ENCODE measurements at places on chromosomes 5 and 9. TPM values are rescaled to one million over a fixed set of nuclear protein-coding genes. Genes with fewer than 3 reads are reported as not detected.

DNA sequence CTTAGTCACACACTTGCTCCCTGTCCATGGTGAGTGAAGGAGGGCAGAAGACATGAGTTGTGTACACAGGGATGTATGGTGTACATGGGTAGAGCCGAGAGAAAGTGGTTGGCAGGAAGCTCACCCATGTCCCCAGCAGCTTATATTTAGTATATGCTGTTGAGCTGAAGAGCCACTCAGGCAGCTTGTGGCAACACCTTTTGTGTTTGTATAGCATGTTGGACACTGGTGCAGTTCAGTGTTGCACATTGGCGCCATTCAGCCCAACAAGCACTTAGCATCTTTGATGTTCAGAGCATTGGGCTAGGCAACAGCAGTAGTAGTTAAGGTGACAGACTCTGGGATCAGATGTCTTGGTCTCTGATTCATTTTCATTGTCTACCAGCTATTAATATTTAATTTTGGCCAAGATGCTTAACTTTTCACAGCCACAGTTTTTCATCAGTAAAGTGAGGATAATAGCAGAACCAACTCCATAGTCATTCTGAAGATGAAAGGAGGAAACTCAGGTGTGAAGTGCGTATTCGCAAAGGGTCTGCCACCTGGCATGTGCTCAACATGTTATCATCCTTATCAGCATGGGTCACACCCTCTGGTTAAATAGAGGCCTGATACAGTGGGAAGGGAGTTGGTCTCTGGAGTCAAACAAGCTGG lies 184.8 kb downstream of the NR3C1 start:
- H3K4me3 ChIP-seq, result no peak overlapping the region
- peaks cover 19% of the 10 kb centered on the region for H3K36me3 ChIP-seq
- H3K27ac ChIP-seq, result no peak overlapping the region
- H3K27me3 ChIP-seq, result no peaks in the 10 kb centered on the region

DNA sequence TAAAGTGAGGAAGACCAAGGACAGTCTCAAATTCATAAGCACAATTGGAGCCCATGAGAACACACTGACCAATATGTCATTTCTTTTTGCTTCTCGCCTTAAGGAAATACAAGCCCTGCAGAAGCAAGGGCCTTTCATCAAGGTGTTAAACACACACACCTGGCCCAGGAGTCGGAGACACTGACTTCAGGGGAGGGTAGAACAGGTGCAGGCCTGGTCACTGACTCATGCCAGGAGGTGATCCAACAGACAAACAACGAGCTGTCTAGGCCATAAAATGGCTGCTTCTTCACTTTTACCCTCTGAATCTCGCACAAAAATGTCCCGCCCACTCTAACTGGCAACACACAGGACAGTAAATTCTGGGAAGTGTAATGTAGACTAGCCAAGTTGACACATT lies 62.7 kb downstream of the RGMB start:
- H3K36me3 ChIP-seq, result no peaks in the 10 kb centered on the region
- no peak overlapping the region for H3K4me3 ChIP-seq
- no peak for DNase-seq
- H3K4me1 ChIP-seq, result no peaks in the 10 kb centered on the region

DNA sequence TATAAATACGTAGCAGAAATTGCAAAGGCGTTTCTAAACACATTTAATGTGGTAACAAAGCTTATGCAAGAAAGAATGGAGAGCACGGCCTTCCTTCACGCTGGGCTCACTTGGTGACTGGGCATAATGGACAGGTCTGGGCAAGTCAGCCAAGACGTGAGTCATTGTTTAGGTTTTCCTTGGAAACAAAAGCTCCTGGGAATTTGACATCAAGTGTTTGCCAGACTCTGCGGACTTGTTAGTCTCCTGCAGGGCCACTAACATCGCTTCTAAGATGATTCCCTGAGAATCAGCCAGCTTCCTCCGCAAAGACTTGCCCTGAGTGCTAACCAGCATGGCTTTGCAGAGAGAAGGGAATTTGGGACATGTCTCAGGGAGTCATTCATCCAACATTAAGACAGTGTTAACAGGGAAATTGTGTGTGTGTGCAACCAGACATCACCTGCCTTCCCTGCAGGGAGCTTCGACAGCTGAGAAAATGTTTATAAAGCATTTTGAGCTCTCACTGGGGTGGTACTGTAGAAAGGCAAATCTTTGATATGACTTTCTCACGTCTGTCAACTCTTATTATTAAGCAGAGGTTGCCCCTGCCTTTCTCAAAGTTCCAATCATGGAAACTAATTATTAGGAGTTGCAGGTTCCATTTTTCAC lies 182.5 kb downstream of the NTRK2 start:
- H3K36me3 ChIP-seq, result no peaks in the 10 kb centered on the region
- no peak for DNase-seq
- no peaks in the 10 kb centered on the region for H3K27me3 ChIP-seq
- no peaks in the 10 kb centered on the region for H3K4me1 ChIP-seq

DNA sequence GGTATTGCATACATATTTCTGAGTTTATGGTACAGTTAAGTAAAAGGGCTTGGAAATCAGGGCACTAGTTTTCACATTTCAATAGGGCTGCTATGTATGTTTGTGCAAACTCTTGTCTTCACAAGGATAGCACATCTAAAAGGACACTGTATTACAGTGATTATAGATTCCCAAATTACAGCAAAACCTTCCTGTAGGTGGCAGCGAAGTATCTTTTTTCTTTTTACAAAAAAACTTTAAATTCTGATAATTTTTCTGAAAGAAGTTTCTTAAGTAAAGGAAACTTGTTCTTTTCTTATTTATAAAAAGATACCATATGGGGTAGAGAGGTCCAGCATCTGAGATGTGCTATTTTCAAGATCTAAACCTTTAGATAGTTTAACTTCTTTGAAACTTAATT lies 337.8 kb downstream of the PTPRD start:
- H3K36me3 ChIP-seq, result no peaks in the 10 kb centered on the region
- no peak overlapping the region for H3K27ac ChIP-seq
- H3K4me1 ChIP-seq, result no peaks in the 10 kb centered on the region
- H3K4me3 ChIP-seq, result no peak overlapping the region
- no peak for DNase-seq

DNA sequence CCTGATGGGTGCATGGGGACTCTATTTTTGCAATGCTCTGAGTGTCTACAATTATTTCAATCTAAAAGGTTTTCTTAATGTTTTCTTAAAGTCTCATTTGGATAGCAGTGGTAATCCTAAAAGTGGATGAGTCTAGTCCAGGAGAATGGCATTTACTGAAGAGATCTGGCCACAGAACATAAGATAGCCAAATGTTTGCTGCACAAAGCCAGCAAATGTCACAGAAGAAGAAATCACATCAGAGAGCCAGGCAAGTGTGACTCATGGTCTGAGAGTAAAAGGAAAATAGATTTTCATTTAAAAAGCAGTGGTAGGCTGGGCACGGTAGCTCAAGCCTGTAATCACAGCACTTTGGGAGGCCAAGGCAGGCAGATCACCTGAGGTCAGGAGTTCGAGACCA lies 352.7 kb upstream of the GRAMD2B start:
- no peak overlapping the region for H3K27ac ChIP-seq
- H3K4me3 ChIP-seq, result no peak overlapping the region
- no peaks in the 10 kb centered on the region for H3K4me1 ChIP-seq
- no peaks in the 10 kb centered on the region for H3K27me3 ChIP-seq

GRCh38 chr5:179244044-179244443 lies 101.2 kb downstream of the ADAMTS2 start:
- no peak overlapping the region for H3K27ac ChIP-seq
- no peaks in the 10 kb centered on the region for H3K4me1 ChIP-seq
- no peak for DNase-seq
- H3K36me3 ChIP-seq, result no peaks in the 10 kb centered on the region

DNA sequence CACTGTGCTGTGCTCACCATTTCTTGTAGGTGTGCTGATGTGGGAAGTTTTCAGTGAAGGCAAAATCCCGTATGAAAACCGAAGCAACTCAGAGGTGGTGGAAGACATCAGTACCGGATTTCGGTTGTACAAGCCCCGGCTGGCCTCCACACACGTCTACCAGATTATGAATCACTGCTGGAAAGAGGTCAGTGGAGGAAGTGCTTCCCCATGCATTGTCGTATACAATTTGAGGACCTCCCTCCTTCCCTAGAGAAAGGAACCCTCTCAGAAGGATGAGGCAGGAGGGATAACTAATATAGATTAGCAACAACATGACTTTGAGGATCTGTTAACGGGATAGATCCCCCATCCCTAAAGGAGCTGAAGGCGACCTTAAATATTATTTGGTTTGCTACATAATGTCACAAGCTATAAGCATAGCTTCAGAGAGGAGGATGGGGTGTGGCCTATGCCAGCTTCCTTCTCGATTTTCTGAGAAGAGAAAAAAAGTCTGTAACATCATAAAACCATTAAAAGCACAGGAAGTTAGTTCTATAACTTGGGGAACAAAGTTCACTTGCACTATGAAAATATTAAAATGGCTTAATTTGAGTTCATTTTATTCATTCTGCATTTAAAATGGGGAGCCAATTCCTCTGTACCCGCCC lies 17.0 kb upstream of the CYFIP2 start:
- no peaks in the 10 kb centered on the region for H3K27me3 ChIP-seq
- H3K4me1 ChIP-seq, result peaks cover 80% of the 10 kb centered on the region
- DNase-seq, result no peak
- peak overlapping the region; percentile 66 for H3K27ac ChIP-seq
- H3K4me3 ChIP-seq, result peak overlapping the region; percentile 7

GRCh38 chr5:10556289-10556807 lies 7.5 kb upstream of the ANKRD33B start:
- no peak for DNase-seq
- H3K27me3 ChIP-seq, result no peaks in the 10 kb centered on the region
- H3K4me3 ChIP-seq, result no peak overlapping the region

- H3K27ac ChIP-seq, result no peak overlapping the region
- H3K4me1 ChIP-seq, result no peaks in the 10 kb centered on the region
- H3K36me3 ChIP-seq, result no peaks in the 10 kb centered on the region
- H3K27me3 ChIP-seq, result no peaks in the 10 kb centered on the region
Observed at GRCh38 chr5:168874713-168875380, 295.7 kb upstream of the PANK3 start.

DNA sequence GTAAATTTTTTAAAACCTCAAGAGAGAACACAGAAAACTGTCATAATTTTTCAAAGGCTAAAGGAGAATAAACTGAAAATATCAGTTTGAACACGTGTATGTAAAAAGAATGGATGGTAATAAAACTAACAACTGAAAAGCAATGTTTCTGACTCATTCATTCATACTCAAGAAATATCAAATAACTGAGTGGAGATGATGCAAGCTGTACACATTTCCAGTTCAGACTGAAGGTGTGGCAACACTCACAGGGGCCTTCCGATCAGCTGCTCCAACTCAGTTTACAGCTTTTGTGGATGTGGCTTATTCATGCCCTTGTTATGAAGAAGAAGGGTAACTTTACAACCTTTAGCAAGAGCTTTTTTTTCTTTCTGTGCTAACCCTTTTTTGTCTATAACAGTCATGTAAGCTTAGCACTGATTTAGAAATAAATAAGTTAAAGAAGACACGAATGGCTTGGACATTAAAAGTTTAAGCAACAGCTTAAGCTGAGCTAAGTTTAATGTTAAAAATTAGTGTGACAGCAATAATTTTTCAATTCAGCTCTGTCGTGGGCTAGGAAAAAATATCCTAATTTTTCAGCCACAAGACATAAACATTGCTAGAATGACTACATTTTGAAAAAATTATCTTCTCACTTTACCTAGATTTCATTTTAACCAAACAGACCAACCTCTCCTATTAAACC lies 453.5 kb downstream of the RAB3C start:
- peak overlapping the region; percentile 86 for H3K27ac ChIP-seq
- DNase-seq, result no peak
- H3K4me1 ChIP-seq, result peaks cover 41% of the 10 kb centered on the region
- no peaks in the 10 kb centered on the region for H3K27me3 ChIP-seq
- H3K36me3 ChIP-seq, result no peaks in the 10 kb centered on the region
- H3K4me3 ChIP-seq, result peak overlapping the region; percentile 51

GRCh38 chr5:16815432-16815831 lies 120.7 kb downstream of the MYO10 start:
- no peaks in the 10 kb centered on the region for H3K36me3 ChIP-seq
- no peak overlapping the region for H3K4me3 ChIP-seq
- H3K27ac ChIP-seq, result no peak overlapping the region
- no peaks in the 10 kb centered on the region for H3K4me1 ChIP-seq
- DNase-seq, result no peak

DNA sequence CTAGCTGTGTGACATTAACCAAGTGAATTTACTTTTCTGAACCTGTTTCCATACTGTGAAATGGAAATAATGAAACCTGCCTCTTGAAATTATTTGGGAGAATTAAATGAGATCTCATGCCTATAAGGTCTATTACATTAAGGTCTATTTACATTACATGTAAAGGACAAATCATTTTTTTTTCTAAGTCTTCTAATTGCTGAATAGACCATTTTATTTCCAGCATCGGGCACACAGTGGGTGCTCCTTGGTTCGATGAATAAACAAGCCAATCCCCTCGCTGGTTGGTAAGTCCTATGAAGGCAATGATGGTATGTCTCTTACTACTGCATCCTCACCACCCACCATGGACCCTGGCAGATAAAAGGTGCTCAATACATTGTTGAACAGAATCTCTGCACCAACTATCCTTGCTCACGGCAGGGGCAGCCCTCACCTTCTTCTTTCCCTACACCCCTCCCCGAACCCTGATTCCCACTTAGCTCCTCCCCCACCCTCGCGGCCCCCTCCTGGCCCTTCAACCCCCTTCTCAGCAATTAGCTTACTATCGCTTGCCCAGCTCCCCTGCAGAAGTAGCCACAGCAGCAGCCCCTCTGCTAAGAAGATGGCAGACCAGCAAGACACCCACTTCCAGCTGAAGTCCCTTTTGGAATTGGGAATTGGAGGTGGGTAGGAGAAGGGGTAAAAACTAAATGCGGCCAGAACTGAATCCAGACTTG lies 3.0 kb downstream of the PCDH1 start:
- peaks cover 24% of the 10 kb centered on the region for H3K4me1 ChIP-seq
- H3K27me3 ChIP-seq, result peaks cover 8% of the 10 kb centered on the region
- no peak for DNase-seq
- H3K36me3 ChIP-seq, result no peaks in the 10 kb centered on the region
- H3K4me3 ChIP-seq, result no peak overlapping the region

Gene ALDOB
- polyA plus RNA-seq, result not detected

Gene MSX2
- not detected for polyA plus RNA-seq

Gene ZFP2
- polyA plus RNA-seq, result 0.82 TPM

Gene C9
- polyA plus RNA-seq, result not detected

Gene ACOT12
- polyA plus RNA-seq, result not detected

Gene SYK
- 0.26 TPM for polyA plus RNA-seq

Gene FAM193B
- polyA plus RNA-seq, result 4.1 TPM

Gene FOXD4
- polyA plus RNA-seq, result 0.09 TPM

Gene BAAT
- not detected for polyA plus RNA-seq

Data from naive thymus-derived CD4-positive, alpha-beta T cell (primary cell).